ENCODE measurements at places on chromosomes 4 and X.

- no peak for DNase-seq
Observed at GRCh38 chr4:149766135-149766534, 49.5 kb downstream of the IQCM start.

GRCh38 chrX:115339441-115340025, 50.0 kb downstream of the LUZP4 start:
- DNase-seq, result no peak

- no peak for DNase-seq
Observed at GRCh38 chrX:10109695-10110094, 47.1 kb upstream of the CLCN4 start.

- DNase-seq, result no peak
Observed at GRCh38 chr4:173538148-173538908, 8.3 kb upstream of the HAND2 start.

DNA sequence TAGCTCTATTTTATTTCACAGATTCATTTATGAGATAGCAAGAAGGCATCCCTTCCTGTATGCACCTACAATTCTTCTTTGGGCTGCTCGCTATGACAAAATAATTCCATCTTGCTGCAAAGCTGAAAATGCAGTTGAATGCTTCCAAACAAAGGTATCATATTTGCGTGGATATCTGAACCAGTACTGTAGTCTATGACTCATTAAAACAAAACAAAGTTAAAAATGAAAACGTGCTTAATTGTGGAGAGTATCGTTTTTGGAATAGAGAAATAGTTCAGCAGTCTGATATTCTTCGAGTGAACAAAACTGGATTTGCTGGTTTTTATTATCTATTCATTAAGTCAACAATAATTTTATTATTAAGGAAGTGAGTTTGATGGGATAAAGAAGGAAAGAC, 6.3 kb downstream of the AFP start:
- DNase-seq, result no peak

DNA sequence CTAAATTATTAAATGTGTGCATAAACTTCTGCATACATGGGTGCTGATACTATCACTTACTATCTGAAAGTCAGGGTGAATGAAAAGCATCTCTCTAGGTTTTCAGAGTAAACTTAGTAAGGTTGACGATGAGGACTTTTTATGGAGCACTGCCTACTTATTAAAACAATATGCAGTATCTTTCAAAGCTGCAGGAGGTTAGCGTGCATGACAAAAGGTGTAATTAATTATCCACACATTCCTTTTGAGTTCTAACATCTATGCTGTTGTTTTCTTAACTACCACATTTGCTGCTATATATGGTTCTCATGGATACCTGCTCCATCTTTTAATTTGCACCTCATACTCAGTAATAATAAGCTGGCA, 256.2 kb downstream of the FSTL5 start:
- DNase-seq, result no peak

- DNase-seq, result no peak
Observed at GRCh38 chr4:174708381-174708780, 120.7 kb downstream of the GLRA3 start.

GRCh38 chrX:136541294-136541693, 9.3 kb downstream of the VGLL1 start:
- DNase-seq, result no peak

DNA sequence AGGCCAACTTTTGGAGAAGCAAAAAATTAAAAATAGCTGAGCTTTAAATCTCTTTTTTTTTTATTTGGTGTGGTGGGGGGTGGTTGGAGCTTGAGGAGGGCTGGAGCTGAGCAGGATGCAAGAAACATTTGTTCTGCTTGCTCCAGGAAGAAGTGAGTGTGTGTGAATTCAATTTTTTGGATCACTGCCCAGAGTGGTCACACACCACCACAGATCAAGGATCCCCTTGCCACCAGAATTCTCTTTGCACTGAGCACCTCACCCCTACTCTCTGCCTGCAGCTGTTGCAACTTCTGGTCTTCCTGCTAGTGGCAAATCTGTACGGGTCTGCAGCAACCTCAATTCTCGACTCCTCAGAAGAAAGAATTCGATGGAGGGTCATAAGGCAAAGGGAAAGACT, 19.9 kb upstream of the PLP1 start:
- DNase-seq, result no peak

Measured in activated effector memory CD4-positive, alpha-beta T cell treated with anti-CD3 and anti-CD28 coated beads, Interleukin-2, amount 50 U/mL, for 16 hours (primary cell).